ENCODE measurements at places on chromosomes 3 and 15. TPM values are rescaled to one million over a fixed set of nuclear protein-coding genes. Genes with fewer than 3 reads are reported as not detected.

Gene ARHGEF26
- 4.6 TPM for total RNA-seq

- DNase-seq = no peak
Measured at GRCh38 chr3:69881051-69881450, 118.5 kb upstream of the SAMMSON start.

Gene SLC24A5
- total RNA-seq = not detected

GRCh38 chr3:15325228-15325627, 7.2 kb downstream of the SH3BP5 start:
- DNase-seq = no peak

DNA sequence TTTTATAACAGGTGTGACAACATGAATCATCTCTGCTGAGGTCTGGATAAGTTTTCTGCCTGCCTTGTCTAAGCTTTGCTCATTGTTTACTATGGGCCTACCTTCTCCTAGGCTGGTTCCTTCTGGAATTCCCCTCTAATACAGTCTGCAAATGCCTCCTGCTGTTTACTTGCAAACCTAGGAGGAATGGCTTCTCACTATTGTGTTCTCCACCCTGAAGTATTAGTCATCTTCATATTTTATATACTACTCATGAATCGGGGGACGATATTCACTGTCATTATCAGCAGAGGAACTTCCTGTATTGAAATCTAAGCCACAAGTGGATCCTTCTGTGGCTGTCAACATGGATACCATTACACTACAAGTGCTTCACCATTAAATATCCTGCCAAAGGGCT, 154.8 kb downstream of the PLCL2 start:
- DNase-seq = peak; percentile 50

Gene C3orf22
- not detected for total RNA-seq

All from glomerular endothelial cell (primary cell).